Retinal pigment epithelial cell (primary cell): ENCODE measurements at places on chromosomes 11 and 22.
A peak's percentile ranks its signal among the peaks of the same experiment; 100 is the strongest.

DNA sequence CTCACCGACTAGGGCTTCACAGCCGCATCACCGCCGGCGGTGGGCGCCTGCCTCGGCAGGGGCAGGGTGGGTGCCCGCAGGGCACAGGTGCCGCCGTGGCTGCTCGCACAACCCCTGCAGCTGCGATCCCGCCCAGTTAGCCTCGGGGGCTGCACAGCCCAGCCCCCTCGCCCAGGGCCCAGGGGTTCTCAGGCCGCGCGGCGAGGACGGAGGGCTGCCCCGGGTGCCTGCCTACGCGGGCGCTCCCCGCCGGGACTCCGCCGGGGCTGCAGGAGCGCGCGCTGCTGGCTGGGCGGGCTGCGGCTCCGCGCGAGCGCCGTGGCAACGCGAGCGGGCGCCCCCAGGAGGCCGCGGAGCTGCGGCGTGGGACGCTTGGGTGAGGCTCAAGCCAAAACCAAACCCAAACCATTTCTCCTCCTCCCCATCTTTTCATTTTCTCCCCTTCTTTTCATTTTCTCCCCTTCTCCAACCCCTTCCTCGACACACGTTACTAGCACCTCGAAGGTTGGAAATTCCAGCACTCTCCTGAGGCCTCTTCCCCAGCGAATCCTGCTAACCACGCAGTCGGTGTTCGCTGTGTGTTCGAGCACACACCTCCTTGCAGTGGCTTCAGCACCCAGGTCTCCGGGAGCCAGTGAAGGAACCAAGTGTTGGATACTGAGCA, at the start of gene MICAL3:
MICAL3 (minus strand) TSS at position 286 of the 664 bp plus-strand sequence. CDS start 117,749 bp downstream, outside the sequence.
- no peak for DNase-seq

- DNase-seq: no peak
Observed at GRCh38 chr11:126310200-126310991, 6.5 kb downstream of the DCPS start.

- DNase-seq: no peak
Observed at GRCh38 chr11:94597896-94598295, 30.7 kb downstream of the PIWIL4 start.

- DNase-seq: no peak
Observed at GRCh38 chr22:23828800-23829680, 9.8 kb downstream of the DERL3 start.

- no peak for DNase-seq
Observed at GRCh38 chr22:37860796-37861421, 11.7 kb downstream of the EIF3L start.

GRCh38 chr22:23075050-23075449, 4.7 kb downstream of the GNAZ start:
- no peak for DNase-seq

DNA sequence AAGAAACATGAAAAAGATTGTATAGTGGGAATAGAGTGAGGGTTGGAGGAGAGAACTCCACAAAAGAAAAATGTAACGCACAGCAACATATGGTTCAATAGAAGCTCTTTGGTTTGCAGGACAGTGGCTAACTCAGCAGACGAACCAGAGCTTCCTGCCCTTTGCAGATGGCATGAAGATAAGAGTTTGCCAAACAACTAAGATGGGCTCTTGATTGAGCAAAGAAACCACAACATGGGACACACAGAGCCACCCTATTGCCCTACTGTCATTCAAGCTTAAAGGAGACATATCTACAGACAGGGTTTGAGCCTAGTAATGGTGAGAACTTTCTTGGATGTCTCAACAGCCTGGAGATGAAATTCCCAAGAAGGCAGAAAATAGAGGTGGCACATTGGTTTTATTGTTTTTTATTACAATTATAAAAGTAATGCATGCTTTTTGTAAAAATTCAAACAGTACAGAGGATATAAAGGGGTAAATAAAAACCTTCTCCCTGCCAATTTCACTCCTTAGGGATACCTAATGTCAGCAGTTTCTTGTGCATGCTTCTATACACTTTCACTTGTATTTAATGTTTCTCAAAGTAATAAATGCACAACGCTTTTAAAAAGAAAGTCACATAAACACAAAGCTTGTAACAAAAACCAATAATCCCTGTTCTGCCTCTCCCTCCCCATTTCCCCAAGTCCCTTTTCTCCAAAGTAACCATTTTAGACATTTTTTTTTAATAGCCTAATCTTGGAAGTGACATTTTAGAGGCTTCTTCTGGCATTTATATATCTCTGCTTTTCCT, 63.7 kb downstream of the COPB1 start:
- no peak for DNase-seq

DNA sequence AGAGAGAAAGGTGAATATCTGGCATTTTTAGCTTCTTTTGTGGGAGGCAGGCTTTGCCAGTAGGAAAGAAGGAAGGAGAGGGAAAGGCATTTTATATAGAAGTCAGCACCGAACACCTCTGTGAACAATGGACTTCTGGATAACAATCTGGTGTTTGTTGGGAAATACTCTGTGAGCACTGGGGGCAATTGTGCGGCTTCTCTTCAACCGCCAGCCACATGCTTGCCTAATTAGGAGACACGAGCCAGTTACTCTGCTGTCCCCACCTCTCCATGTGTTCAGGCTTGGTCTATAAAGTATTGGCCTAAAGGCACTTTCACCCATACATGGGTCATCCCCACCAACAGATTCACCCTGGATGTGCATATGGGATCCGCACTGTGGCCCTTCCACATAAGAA, 523.6 kb downstream of the NTM start:
- DNase-seq: no peak

DNA sequence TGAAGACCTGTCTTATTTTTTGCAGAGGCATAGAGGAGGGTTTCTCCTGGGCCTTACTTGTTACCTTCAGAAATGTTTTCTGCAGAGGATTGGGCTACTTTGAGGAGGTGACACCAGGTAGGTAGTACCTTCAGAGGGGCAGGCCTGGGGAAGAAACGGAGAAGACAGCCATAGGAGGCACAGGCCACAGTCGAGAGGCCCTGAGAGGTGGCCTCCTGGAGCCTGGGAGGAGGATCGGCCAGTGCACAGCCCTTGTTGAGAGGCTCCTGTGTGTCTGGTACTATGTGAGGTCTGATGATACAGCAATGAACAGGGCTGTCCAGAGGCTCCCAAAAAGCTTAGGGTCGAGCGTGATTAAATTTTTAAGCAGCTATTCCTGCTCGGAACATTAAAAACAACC, 11.5 kb downstream of the GTPBP1 start:
- DNase-seq: no peak

DNA sequence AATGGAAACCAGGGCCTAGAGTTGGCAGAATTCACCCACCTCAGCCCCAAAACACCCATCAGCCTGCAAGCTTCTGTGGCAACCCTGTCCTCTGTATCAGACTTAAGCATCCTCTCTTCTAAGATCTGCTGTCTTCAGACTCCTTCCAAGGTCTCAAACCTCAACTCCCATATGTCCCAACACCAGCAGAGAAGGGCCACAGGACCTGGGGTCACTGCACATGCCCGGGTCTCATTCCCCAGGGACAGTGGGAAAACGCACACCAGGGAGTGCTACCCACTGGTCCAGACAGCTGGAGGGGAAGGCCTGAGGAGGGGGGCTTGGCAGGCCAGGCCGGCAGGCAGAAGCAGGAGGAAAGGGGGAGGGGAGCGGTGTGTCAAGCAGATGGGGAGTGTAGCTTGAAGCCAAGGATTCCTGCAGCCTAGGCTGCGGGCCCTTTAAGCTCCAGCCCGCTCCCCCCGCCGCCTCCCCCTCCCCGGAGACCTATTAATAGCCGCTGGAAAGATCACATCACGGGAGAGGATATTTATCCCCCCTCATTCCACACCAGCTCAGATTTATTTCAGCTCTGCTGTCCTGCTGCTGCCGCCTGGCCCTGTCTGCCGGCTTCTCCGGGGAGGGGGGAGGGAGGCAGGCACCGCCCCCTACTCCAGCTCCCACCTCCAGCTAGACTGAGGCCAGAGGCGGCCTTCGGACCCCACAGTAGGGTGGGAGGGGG, 16.7 kb downstream of the BCL9L start:
- peak; percentile 91 for DNase-seq

- no peak for DNase-seq
Observed at GRCh38 chr22:21780259-21780658, 44.7 kb upstream of the YPEL1 start.

DNA sequence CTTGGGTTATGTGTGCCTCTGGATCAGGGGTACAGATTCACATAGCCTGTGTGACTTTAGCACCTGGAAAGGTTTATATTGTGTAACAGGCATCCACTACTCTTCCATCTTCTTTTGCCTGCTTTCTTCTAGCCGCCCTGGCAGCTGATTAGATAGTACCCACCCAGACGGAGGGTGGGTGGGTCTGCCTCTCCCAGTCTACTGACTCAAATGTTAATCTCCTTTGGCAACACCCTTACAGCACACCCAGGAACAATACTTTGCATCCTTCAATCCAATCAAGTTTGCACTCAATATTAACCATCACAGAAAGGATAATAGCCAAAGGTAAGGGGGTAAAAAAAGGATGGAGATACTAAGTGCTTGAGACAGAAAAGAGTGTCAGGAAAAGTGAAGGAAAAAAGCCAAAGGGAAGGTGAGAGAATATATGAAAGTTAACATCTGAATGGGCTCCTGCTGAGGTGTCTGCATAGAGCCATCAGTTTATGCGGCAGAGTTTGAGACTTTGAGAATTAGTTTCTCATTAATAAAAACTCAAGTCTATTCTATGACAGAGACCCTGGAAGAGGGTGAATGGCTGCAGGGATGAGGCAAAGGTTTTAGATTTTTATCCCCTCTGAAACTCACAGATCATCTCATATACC, 2.6 kb upstream of the OR51B6 start:
- DNase-seq: no peak

DNA sequence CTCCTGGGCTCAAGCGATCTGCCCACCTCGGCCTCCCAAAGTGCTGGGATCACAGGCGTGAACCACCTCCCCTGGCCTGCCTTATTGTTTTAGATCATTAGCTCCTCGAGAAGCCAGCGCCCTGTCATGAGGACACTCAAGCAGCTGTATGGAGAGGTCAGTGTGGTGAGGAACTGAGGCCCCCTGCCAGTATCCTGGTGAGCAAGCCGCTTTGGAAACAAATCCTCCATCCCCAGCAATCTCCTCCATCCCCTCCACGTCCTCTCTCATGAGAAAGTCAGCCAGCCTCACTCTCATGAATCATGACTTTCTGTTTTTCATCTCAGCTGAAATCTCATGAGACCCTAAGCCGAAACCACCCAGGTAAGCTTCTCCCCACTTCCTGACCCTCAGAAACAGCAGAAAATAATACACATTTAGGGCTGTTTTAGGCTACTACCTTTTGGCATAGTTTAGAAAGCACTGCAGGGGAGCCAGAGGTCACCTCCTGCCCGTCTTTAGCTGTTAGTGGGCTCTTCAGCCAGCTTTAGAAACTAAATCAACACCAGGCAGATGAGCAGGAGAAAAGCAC, 56.0 kb downstream of the CTTN start:
- DNase-seq: no peak

- no peak for DNase-seq
Observed at GRCh38 chr11:28461846-28462245, 353.7 kb downstream of the METTL15 start.

DNA sequence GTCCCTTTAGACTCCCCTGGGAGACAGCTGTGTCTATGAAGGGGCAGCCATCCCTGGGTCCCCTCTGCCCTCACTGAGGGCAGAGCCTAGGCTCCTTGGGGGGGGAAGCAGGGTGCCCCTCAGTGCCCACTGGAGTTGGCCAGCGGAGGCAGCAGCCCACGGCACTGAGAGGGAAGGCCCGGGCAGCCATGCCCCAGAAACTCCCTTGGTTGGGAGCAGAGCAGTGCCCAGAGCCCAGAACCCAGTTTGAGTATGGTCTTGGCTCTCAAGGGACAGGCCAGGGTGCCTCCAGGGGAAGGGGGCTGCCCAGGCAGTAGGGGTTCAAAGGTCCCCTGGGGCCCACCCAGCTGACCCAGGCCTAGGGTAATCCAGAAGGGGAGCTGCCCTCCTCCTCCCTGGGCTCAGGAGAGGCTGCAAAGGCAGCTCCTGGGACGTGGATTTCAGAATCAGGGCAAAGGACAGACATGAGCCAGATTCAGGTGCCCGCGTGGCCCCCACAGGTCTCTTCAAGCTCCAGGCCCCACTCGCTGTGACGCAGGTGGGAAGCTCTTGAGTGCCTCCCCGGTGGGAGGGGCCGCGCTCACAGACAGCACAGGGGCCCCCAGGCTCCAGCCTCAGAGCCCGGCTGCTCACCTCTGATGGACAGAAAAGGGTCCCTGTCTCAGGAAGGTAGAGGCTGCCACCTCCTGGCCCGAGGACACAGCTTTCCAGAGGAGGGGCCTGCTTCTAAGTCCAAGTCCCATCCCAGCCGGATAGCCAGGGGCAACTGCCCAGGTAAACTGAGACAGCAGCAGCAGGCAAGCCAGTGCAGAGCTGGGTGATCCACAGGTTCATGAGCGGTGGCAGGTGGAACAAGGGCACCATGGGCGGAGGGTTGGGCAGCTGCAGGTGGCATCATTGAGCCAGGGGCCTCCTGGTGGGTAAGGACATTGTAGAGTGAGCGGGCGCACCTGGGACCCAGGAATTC, 2.6 kb downstream of the C11orf21 start:
- no peak for DNase-seq

GRCh38 chr22:42418811-42419242, 13.4 kb downstream of the NFAM1 start:
- DNase-seq: no peak

GRCh38 chr11:17488563-17488962, 11.9 kb upstream of the ABCC8 start:
- no peak for DNase-seq

DNA sequence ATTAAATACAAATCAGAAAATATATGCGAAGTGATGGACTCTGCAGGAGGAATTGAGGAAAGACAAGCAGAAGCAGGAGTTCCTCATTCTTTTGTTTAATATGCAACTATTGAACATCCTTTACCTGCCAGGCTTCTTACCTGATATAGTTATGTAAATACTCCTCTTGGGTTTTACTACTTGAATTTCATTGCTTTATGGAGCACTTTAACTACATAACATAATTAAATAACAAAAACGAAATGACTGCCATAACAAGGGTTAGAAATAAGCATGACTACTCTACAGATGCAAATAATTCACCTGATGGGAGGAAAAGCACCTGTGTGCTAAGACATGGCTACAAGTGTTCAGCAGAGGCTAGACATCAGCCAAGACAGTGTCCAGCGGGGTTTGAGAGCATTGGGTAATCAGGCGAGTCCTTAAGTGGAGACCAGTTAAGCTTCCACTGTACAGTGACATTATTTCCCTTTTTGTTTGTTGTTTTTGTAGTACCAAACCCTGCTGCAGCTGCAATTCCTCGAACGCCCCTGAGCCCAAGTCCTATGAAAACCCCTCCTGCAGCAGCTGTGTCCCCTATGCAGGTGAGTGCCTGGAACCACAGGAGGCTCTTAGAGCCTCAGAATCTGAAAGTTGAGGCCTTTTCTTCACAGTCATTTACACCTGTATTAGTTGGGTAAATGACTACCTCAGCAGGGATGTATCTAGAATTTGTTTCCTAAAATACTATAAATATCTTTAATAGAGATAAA, 67.4 kb downstream of the SPECC1L start:
- DNase-seq: no peak
